ENCODE measurements at places on chromosomes 7 and 10.
A peak's percentile ranks its signal among the peaks of the same experiment; 100 is the strongest.

- DNase-seq: no peak
Measured at GRCh38 chr7:89503281-89503680, 651.0 kb upstream of the STEAP1 start.

GRCh38 chr7:16669581-16669980 is 23.6 kb downstream of the BZW2 start:
- no peak for DNase-seq

DNA sequence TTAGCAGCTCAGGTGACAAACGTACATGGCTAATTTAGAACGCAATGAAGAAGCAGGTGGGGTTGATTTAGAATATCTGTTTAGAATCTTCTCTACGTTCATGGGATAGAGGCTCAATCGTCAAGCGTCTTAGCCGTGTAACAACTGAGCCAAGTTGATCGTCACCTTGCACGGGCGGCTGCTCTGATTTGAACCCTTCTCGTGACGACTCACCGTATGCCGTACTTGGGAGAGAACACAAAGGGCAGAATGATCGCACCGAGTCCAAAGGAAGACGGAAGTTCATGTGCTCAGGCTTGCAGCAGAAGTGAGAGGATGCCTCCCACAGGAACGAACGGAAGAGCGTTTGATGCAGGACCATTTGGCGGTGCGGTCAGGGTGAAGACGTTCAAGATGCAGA is 108.3 kb upstream of the TCERG1L start:
- DNase-seq: no peak

- DNase-seq: no peak
Measured at GRCh38 chr10:117418121-117418520, 42.9 kb upstream of the PDZD8 start.

DNA sequence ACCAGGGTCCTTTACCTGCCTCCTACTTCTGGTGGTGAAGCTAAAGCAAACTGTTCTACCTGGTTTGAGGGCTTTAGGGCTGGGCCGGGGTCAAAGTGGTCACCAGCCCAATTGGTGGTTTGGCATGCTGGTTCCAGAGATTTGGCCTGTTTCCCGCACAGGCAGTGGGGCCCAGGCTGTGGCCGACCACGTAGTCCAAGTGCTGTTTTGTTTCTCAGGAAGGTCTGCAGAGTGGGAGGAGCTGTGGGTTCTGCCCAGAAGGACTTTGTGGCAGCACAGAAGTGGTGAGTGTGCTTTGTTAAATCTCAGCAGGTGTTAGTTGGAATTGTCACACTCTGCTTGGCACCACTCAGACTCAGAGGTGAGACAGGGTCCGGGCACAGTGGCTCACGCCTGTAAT is 85.8 kb downstream of the MKX start:
- no peak for DNase-seq

DNA sequence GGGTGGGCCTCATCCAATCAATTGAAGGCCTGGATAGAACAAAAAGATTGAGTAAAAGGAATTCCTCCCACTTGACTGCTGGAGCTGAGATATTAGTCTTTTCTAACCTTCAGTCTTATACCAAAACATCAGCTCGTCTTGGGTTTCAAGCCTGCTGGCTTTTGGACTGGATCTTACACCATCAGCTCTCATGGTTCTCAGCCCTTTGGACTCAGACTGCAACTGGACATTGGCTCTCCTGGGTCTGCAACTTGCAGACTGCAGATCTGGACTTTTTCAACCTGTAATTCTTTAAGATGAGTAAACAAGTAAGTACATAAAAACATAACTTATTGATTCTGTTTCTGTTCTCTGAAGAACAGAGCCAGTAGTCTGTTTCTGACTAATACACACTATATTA is 73.7 kb downstream of the PPP1R3C start:
- DNase-seq: no peak

DNA sequence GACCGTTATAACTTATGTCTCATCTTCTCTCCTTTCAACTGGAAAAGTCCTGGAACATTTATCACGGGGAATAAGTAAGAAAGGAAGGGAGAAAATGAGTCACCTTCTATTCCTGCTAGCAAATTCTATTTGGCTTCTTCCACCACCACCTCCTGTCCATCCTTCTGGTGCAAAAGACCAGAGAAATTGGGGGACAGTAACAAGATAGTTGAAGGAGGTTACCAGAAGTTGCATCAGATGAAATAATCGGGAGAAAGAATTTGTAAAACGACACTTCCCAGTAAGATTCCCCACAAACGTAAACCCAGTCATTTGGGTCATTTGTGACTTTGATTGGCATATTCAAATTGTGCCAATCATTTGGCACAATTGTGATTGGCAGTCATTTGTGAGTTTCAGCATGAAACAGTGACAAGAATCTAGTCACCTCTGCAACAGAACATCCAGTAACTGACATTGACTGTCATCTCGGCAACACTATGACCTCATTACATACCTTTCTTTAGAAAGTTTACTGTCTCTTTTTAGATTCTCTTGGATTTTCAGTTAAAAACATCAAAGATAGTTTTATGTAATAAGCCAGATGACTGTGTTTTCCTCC is 51.3 kb upstream of the PIK3CG start:
- no peak for DNase-seq

DNA sequence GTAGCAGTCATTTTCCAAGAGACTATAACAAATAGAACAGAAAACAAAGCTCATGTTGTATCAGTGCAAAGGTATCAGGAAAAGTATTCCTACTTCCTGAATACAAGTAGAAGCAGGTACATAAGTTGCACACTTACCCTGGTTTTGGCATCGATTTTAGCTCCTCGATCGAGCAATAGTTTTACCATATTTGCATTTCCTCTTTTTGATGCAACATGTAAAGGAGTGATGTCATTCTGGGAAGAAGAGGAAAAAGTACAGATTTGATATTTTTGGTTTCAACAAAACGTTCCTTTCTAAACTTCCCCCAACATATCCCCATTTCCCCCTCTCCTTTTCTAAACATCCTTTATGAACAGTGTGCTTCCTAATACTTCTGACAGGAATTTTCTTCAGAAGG is 155.1 kb downstream of the ANK3 start:
- no peak for DNase-seq

DNA sequence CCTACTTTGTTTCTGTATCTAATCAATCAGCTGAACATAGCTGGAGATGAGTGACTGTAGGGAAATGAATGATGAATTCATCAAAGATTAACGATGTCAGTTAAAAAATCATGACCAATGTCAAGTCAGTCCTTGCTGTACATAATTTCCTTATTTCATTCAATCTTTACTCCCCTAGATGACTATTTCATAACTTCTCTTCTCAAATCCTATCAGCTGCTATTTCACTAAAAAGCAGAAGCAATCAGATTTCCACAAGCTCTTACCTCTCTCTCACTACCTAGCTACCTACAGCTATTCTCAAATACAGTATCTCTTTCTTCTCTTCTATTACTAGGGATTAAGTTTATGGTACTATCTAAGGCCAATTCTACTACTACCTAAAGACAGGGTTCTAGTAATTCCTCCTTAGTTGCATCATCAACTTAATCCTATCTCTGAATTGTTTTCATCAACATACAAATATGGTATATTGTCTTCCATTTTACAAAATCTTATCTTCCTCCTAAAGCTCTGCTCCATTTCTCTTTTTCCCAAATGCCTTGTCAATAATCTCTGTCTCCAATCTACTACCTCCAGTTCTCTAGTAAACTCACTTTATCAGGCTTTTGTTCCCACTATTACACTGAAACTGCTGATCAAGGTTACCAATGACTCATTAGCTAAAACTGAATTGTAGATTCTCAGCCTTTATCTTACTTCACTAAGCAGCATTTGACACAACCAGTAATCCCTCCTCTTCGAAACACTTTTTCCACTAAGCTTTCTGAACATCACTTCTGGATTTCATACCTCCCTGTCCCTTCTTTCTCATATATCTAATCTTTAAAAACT is 28.4 kb downstream of the JMJD1C start:
- DNase-seq: no peak

- no peak for DNase-seq
Measured at GRCh38 chr7:85023066-85023712, 163.7 kb downstream of the SEMA3D start.

GRCh38 chr10:99775850-99776249 is 6.6 kb upstream of the ABCC2 start:
- no peak for DNase-seq

DNA sequence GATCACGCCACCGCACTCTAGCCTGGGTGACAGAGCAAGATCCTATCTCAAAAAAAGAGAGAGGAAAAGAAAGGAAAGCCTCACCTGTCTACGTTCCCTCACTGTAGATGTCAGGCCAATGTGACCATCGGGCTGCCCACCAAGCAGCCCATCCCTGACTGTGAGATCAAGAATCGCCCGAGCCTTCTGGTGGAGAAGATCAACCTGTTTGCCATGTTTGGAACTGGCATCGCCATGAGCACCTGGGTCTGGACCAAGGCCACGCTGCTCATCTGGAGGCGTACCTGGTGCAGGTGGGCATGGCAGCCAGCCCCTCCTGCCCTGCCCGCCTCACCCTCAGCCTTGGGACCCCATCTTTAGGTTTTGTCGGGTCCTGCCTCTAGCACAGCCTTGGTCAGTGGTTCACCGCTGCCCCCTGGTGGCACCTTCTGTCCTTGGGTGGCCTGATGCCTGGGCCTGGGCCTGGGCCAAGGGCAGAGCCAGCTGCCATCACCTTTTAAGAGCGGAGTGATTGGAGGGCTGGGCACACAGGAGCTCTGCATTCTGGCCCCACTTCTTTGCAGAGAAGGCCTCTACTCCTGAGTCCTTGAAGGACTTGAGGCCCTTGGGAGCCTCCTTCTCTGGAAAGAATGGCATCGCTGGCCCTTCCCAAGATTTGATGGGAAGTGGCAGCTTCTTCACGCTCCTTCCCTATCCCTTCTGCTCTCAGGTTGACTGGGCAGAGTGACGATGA is 14.4 kb upstream of the AHCYL2 start:
- peak; percentile 68 for DNase-seq

DNA sequence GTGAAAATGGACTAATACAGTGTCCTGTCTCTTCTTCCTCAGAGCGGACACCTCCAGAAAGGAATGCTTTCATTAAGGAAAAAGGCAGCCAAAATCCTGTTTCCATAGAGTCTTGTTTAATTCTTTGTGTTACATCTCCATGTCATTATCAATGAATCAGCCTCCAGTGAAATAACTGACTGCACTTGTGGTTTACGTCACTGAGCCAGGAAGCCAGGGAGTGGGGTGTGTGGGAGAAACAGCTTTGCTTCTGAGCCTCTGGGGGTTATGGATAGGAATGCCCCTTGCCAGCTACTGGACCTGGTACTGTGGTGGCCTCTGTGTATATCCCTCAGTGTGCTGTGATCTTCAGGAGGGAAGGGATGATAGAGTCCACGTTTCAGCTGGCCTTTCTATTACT is 416.8 kb downstream of the GALNT17 start:
- DNase-seq: no peak

- peak; percentile 79 for DNase-seq
Measured at GRCh38 chr7:2864999-2865670, 21.0 kb upstream of the GNA12 start.

GRCh38 chr10:1182280-1183032 is 126.3 kb downstream of the WDR37 start:
- no peak for DNase-seq

GRCh38 chr10:13987446-13987845 is 343.3 kb downstream of the FRMD4A start:
- no peak for DNase-seq

DNA sequence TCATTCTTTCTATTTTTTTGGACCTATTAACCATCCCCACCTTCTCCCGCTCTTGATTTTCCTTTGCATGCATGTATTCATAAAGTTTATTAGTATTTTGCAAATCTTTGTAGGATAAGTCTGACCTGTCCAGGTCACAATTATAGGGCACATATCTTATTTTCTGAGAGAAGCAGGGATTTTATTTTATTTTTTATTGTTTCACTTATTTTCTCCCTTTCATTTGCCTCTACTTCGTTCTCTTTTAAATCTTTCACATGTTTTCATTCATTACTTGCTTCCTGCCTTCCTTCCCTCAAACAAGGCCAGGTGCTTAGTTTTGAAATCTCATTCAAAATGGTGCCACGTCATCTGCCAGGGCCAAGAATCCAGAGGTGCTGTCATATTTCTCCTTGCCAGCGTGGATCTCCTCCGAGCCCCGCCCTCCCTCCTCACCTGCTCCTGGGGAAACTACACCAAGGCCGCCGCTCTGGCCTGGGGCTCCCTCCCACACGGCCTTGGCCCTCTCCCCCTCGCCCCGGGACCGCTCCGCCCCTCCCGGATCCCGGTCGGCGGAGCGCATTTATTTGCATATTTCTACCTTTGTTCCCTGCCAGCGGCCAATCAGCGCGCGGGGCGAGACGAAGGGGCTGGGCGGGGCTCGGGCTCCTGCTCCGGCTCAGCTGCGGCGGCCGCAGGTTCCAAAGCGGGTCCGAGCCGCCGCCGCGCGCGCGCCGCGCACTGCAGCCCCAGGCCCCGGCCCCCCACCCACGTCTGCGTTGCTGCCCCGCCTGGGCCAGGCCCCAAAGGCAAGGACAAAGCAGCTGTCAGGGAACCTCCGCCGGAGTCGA is at the start of gene TSPAN13:
Gene TSPAN13 (plus strand): TSS at position 654 of the 830 bp plus-strand sequence. CDS start 213 bp downstream, outside the sequence.
- DNase-seq: peak; percentile 40

DNA sequence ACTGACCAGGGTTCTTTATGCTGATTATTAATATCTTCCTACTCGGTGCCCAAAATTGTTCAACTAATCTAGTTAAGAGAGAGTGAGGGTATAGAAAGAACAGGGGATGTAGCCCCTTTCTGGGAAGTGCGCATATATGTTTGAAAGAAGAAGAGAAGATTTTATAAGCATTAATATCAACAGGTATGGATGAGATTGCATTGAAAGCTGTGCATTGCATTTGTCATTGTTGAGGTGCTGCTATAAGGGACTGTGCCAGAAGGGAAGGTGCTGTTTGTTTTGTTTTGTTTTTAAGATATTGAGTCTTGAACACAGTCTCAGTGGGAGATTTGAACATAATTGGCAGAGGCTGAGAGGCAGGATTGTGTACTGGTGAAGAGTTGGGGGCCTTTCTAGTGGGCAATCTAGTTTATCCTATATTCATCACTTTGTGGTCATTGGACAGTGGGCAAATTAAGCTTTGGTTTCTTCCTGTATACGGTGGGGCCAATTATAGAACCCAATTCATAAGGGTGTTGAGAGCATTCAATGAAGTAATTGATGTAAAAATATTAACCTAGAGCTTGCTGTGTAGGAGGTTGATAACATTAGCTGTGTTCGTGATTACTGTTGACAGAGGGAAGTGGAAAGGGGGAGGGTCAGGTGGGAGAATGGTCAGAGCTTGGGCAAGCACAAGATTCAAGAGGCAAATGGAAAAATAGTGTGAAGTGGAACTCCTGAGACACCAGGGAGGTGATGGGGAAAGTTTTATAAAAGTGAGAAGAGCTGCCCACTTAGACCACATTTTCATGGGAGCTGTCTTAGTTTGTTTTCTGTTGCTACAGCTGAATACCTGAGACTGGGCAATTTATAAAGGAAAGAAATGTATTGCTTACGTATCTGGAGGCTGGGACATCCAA is 19.9 kb upstream of the PCGF5 start:
- no peak for DNase-seq

DNA sequence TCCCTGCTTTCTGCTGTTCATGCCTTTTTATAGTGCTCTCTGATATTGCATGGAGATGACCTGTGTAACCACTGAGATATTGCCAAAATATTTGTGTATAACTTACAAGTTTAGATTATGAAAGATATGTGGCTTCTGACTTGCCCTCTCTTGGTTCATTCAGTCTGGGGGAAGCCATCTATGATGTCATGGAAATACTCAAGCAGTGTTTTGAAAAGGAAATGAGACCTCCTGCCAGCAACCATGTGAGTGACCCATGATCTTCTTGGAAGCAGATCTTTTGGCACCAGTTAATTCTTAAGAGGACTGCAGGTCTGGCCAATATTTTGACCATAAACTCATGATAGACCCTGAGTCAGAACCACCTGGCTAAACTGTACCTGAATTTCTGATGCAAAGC is 183.0 kb downstream of the THSD7A start:
- DNase-seq: no peak

All from activated T-cell treated with anti-CD3 and anti-CD28 coated beads, Interleukin-2, amount 50 U/mL, for 1 hour (primary cell).